ENCODE measurements at places on chromosomes 5 and 9. TPM values are rescaled to one million over a fixed set of nuclear protein-coding genes. Genes with fewer than 3 reads are reported as not detected.

IFNA7 gene
- not detected for total RNA-seq

- DNase-seq: no peak
Observed at GRCh38 chr9:11577522-11577921, 964.7 kb upstream of the PTPRD start.

DNA sequence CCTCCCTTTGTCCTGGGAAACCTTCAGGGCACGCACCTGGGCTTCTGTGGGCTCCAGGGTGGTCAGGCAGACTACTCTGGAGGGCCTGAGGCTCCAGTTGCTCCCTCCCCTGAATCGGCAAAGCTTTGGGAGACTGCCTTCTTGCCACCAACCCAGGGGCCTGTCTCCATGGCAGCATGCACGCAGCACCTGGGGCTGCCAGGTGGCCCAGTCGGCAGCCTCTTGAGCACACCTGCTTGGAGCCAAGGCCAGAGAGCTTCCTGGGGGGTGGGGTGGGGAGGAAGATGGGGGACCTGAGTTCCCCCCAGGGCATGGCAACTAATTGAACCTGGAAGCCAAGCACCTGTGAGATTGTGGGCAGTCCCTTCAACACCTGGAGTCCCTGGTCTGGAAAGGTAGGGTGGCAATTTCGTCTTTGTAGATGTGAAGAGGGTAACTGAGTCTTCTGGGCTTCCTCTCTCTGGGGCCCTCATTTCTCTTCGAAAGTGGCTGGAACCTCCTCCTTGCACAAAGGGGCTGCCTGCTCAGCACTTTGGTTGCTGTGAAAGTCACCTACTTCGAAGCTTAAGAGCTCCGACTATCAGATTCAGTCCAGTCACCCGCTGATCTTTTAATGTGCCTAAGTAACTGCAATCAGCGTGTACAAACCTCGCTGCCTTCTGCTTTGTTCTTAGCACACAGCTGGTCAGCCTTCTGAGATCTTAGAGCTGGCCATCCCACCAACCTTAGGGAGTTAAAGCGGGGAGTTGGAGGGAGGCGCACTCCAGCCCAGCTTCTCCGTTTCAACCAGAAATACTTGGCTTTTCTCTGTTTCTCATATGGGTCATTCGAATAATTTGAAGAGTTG is 4.0 kb downstream of the RNF183 start:
- no peak for DNase-seq

- DNase-seq: no peak
Observed at GRCh38 chr5:1176473-1177391, 24.7 kb upstream of the SLC6A19 start.

DNA sequence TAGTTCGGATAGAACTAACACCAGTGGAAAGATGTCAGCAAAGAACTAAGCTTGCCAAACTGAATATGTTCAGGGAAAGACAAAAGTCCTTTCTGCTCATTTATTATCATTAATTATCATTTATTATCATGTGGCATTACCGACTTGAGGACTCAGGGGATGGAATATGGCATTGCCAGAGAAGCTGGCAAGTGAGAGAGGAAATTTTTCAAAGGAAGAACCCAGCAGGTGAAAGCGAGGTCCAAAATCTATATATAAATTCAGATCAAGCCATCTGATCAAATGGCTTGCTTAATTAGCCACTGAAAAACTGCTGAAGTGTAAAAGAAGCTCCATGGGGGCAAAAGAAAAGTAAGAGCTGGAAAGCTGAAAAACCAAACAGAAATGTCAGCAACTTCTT is 1049.6 kb upstream of the SEMA6A start:
- DNase-seq: no peak

TLR4 gene
- total RNA-seq: not detected

DNA sequence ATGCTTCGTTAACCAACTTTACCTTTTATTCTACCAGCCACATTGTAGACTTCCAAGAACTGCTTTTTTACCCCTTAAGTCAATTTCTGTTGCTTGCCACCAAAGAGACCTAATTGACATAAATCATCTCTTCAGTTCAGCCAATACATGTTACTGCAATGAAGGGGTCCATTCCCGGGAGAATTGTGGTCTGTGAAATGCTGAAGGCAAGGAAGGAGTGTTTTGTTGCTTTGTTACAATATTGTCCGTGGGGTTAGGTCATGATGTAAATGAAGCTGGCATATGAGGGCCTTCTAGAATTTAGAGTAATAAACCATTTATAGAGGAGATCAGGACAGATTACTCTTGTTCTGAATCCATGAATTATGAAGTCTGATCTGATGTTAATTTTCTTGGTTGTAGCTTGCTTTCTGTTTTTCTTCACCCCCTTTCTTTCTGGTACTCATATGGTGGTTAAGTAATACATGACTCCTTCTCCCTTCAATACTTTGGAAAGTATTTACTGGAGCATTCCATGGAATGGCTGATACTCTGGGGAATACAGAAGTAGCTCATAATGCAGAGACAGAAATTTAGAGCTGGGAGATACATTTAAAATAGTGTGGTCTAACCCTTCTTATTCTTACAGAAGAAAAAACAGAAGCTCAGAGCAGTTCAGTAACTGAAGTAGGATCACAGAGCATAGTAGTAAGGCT is 297.0 kb upstream of the CLINT1 start:
- no peak for DNase-seq

DNA sequence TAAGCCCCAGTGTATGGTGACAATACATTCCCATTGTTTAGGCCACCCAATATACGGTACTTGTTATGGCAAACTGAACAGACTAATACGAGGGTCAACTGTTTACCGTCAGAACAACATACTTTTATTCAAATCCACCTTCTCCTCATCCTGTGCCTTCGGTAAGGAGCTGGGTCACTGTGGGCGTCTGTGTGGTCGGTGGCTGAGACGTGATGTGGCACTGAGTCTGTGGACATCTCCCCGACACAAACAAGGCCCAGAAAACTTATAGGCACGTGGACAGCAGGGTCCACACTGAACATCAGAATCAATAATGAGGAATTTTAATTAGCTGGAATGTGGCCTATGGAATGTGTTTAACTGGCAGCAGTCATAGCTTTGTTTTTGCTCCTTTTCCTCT is 154.3 kb upstream of the IRX2 start:
- no peak for DNase-seq

NUTM2F gene
- not detected for total RNA-seq

GRCh38 chr5:4581289-4581688 is 558.8 kb upstream of the ADAMTS16 start:
- no peak for DNase-seq

SLC9A3 gene
- 2.0 TPM for total RNA-seq

GRCh38 chr9:134162212-134162775 is 2.1 kb downstream of the RNU6ATAC start:
- no peak for DNase-seq

SHLD3 gene
- total RNA-seq: 5.0 TPM

IL3 gene
- total RNA-seq: not detected

EPB41L4B gene
- 0.51 TPM for total RNA-seq

SCGB3A2 gene
- not detected for total RNA-seq

DNA sequence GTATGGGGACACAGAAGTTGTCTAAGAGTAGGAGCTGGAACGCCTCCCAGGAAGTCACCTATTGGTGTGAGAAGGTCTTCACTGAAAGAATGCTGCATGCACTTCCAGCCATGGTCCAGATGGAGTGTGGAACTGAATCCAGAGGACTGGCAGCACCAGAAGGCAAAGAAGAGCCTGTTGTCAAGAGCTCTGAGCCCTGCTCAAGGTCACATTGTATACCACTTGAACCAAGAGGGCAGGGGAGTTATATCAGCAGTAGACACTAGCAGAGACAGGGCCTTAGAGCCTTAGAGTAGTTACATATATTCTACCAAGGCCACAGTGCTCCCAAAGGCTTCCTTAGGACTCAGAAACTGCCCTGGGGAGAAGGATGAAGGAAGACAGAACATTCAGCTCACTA is 130.8 kb upstream of the POC5 start:
- no peak for DNase-seq

GRCh38 chr5:174317256-174317894 is 271.9 kb downstream of the NSG2 start:
- no peak for DNase-seq

- no peak for DNase-seq
Observed at GRCh38 chr9:72773570-72773969, 179.3 kb downstream of the ALDH1A1 start.

PGM5 gene
- not detected for total RNA-seq

LCP2 gene
- total RNA-seq: 173 TPM

GRCh38 chr9:76521244-76521681 is 62.3 kb downstream of the GCNT1 start:
- DNase-seq: no peak

SLC23A1 gene
- total RNA-seq: 2.3 TPM

DNA sequence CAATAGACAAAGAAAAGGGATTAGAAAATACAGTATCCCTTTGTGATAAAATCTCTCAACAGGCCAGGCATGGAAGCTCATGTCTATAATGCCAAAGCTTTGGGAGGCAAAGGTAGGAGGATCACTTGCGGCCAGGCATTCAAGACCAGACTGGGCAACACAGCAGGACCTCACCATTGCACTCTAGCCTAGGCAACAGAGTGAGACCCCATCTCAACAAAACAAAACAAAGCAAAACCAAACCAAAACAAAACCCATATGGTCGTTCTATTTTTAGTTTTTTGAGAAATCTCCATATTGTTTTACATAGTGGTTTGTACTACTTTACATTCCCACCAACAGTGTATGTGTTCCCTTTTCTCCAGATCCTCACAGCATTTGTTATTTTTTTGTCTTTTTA is 193.0 kb downstream of the KIAA0825 start:
- DNase-seq: no peak

GRCh38 chr5:68067291-68067690 is 148.3 kb upstream of the PIK3R1 start:
- DNase-seq: no peak

GRCh38 chr9:133253268-133253667 is 21.7 kb downstream of the ABO start:
- DNase-seq: no peak

TNFSF8 gene
- 11.0 TPM for total RNA-seq

- DNase-seq: no peak
Observed at GRCh38 chr9:28707616-28708015, 1134.3 kb upstream of the C9orf72 start.

LRRTM2 gene
- not detected for total RNA-seq

DNA sequence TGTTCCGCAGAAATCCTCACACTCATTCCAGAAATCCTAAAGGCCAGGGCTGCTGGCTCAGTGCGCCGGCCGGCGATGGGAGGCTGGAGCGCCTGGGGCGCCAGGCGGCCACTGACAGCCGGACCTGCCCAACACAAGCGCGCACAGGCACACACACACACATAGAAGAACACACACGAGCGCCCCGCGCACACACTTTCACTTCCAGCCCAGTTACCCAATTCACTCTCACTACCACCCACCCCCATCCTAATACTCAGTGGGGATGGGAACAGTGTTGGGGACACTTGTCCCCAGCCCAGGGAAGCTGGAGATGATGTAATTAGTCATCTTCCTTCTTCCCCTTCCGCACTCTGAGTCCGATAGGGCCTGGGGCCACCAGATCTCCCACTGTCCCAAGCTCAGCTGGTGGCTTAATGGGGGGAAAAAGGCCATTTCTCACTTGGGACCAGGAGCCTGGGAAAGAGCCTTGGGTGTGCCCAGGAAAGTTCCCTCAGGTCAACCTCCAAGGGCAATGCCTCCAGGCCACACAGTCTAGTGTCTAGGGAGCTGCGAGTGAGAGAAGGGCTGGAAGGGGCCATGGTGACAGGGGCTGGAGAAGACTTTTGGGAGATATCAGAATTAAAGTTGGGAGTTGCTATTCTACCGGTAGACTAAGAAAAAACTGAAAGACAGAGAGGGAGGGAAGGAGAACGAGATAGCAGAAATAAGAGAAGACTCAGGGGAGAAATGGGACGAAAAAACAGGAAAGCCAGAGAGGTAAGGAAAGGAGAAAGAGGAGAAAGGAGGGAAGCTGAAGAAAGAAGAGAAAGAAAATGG is 1.7 kb downstream of the EBF1 start:
- DNase-seq: no peak

- DNase-seq: no peak
Observed at GRCh38 chr9:95409650-95410426, 92.3 kb upstream of the FANCC start.

DNA sequence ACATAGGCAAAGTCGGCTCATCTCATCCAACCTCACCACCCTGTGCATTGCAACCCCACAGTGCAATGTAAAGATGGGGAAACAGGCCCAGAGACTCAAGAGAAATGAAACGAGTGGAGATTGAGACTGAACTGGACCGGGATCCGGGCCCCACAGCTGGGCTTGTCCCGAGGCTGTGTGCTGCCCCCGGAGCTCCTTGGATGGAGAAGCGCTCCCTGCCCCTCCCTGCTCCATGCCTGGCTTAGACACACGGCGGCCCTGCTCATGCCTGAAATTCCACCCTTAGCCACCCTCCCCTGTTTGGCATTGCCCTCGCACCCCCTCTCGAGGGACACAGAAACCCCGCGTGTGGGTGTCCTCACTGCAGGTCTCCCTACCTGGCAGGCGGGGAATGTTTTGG is 27.2 kb upstream of the FCN1 start:
- DNase-seq: no peak

- DNase-seq: no peak
Observed at GRCh38 chr5:152676196-152676595, 271.1 kb upstream of the NMUR2 start.

DNA sequence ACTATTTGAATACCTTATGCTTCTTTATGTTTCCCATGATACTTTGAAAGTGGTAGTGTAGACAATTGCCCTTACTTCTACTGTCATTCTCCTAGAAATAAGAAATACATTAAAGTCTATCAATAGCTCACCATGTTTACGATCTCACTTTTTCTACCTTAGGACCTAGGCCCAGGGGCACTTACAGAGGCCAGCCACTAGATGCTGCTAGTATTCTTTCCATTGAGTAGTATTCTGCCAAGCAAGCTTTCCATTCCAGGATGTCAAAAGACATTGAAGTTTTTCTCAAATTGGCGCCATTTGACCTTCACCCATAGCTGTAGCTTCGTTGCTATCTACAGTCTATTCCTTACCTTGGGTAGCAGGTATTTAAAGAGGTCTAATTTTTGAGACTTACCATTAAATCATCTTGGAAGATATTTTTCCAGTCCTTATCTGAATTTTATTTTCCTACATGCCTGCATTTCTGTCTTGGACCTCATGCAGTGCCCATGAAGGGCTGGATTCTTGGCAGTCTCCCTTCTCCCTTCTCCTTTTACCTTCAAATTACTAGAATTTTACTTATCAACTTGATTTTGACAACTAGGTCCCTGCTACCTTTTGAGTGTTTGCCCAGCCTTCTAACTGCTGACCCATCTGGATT is 246.0 kb upstream of the NUDT12 start:
- no peak for DNase-seq

TCERG1 gene
- total RNA-seq: 129 TPM
